ENCODE measurements at places on chromosomes 3 and 15. TPM values are rescaled to one million over a fixed set of nuclear protein-coding genes. Genes with fewer than 3 reads are reported as not detected.
A peak's percentile ranks its signal among the peaks of the same experiment; 100 is the strongest.

GRCh38 chr15:73655724-73656123, 22.5 kb upstream of the NPTN start:
- no peak for DNase-seq

DNA sequence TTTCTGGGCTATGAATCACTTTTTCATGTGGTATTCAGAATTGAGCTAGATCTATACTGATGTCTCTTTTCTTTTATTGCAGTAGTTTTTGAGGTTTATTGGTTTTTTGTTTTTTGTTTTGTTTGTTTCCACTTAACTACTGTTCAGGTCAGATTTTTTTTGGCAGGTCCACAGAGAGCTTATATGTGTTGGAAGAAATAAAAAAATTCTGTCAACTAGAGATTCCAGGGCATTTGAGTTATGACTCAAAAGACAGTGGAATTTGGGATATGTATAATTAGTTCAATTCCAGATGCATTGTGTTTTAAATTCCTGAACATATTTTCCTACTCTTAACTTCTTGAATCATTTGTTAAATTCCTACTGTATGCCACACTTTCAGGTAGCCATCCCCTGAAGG, 727.2 kb downstream of the SI start:
- DNase-seq: no peak

GPR62 gene
- polyA plus RNA-seq: not detected

DNA sequence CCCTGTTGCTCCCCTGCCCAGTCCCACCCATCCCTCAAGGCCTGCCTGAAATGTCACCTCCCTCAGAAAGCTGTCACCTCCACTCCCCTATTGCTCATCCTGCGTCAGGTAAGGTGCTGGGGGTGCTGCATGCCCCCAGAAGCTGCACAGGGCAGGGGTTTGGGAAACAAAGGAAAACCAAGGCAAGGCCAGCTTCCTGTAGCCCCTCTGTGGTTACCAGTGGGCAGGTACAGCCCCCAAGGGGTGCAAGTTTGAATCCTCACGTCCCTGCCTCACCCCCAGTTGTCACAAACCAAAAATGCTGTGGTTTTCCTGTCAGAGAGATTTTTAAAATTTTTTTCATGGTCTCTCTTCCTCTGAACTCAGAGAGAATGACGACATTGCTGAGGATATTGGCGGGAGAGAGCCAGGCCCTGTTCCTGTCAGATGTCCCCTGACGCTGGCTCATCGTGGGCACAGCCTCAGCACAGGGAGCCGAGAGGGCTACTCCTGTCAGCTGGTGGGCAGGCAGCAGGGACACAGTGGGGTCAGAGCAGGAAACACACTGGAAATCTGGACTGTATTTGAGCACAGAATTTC, 27.0 kb downstream of the PSTPIP1 start:
- no peak for DNase-seq

DNA sequence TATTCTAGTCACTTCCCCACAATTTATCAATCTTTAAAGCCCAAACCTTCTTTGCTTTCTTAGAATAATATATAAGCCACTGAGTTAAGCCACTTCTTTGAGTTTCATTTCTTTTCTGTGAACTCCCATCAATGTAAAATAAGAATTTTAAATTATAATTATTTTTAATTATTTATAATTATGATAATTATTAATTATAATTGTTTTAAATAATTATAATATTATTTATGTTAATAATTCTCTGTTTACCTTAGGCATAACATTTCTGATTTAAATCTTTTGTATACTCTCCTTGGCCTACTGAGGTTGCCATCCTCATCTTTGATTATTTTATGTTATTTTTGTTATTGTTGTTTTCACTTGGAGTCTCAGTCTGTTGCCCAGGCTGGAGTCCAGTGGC, 644.2 kb downstream of the ROBO2 start:
- DNase-seq: no peak

ACTC1 gene
- 4.7 TPM for polyA plus RNA-seq

DNA sequence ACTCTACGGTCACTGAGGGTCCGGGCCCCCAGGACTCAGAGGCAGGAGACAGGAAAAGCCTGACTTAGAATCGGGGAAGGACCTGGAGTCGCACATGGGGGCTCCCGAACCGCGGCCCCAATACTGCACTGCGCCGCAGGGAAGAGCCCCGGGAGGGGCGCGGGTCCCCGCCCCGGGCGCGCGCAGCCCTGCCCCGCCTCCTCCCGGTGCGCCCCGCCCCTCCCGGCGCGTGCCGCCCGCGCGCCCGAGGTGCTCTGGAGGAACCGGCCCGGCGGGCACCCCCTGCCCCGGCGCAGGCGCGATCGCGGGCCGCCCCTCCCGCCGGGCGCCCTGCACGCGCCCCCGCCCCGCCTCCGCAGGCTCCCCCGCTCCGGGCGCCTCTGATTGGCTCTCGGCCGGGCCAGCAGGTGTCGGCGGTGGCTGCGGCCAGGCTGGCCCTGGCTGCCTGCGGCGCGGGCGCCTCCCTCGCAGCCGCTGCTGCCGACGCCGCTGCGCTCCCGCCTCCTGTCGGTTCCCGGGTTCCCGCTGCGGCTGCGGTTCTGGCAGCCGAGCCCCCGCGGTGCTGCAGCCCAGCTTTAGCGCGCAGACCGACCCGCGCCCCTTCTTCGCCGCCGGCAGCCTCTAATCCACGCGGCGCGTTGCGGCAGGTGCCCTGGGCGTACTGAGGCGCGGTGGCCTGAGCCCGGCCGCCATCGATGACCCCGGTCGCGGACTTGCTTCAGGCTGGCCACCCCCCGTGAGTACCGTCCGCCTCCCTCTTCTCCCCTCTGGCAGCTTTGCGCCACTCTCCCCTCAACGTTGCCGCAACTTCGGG, at the start of gene MYRIP:
Gene MYRIP (plus strand): TSS at position 429 of the 814 bp plus-strand sequence. CDS start 91,208 bp downstream, outside the sequence.
- peak; percentile 86 for DNase-seq

- DNase-seq: no peak
These were observed 443 bp upstream of the NR2F2 start for GRCh38 chr15:96330064-96330449.

DNA sequence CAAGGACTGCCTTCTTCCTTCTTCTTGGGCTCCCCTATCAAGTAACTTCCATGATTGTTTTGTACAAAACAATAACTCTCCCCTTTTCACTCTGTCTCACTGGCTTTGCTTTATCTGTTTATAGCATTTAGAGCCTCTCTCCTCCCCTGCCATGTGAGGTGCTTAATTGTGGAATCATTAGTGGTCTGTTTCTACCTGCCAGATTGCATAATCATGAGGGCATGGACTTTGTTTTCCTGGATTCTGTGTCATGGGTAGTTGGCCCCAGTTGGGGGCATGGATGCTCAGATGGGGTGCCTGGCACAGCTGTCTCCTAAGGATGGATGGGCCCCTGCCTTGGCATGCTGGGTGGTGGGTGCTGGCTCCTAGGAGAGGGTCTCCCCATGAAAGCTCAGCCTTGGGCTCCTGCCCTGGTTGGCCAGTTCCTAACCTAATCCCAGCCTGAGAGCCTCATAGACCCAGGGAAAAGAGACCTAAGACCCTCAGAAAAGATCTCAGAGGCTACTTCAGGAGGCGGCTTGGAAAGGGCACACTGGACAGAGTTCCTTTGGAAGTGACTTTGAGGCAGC, 8.0 kb upstream of the CTXND1 start:
- no peak for DNase-seq

GP5 gene
- polyA plus RNA-seq: 0.04 TPM

GRCh38 chr3:119562307-119562961, 3.0 kb upstream of the CD80 start:
- no peak for DNase-seq

SNAPC5 gene
- polyA plus RNA-seq: 36.6 TPM

DNA sequence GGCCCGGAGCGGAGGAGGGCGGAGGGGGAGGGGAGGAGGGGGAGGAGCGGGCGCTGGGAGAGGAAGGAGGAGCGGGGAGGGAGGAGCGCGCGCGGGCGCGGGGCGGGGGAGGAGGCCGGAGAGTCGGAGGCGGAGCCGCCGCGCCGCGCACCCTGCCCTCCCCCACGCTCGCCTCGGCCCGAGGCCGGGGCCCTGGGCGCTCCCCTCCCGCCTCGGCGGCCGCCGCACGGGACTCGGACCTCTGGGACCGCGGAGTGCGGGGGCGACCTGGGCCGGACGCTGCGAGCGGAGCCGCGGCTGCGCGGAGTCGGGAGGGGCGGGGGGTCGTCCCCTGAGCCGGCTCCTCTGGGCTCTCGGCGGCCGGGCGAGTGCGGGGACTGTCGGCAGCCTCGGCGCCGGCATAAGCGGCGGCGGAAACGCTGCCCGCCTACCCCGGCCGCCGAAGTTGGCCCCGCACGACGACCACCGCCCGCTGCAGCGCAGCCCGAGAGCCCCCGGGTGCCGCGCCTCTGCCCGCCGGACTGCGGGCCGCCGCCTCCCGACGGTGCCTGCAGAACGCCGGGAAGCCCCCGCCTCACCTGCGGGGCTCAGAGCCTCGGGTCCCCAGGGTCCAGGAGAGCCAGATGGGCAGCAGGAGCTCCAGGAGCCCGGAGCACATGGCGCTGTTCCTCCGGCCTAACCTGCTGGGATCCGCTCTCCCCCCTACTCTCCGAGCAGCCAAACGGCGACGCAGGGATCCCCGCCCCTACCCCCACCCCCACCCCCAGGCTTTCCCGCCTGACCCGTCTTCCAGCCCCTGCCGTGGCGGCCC, 406 bp upstream of the GABRB3 start:
- DNase-seq: peak; percentile 59

DNA sequence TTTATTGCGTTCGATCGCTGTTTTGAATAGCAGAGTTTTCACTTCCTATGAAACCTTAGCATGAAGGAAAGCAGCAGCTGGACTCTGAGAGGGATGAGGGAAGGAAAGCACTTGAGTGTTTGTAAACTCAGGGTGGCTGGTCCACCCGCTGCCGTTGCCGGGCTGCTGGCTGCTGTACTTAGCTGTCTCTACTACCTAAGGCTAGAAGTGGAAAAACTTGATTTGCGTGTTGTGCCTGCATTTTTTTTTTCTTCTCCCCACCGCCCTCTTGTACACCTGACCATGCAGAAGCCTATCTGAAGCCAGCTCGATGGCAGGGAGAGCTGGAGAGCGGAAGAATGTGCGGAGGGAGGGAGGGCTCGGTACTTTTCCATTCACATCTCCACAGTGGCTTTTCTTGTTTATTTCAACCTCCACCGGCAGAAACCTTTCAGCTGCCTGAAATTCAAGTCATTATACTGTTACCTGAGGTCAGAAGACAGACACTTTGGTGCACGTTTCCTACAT, 4.8 kb upstream of the BCL6 start:
- DNase-seq: peak; percentile 89

- DNase-seq: no peak
These were observed 131.9 kb downstream of the ANO10 start for GRCh38 chr3:43489930-43490329.

- DNase-seq: no peak
These were observed 11.2 kb downstream of the CSNK1G1 start for GRCh38 chr15:64344651-64345294.

GABRR3 gene
- not detected for polyA plus RNA-seq

OTOL1 gene
- not detected for polyA plus RNA-seq

- peak; percentile 82 for DNase-seq
These were observed 781 bp upstream of the DAG1 start for GRCh38 chr3:49469037-49469935.
